ENCODE measurements at places on chromosomes 4 and X.
A peak's percentile ranks its signal among the peaks of the same experiment; 100 is the strongest.

GRCh38 chr4:132101526-132101925 lies 1047.6 kb upstream of the PCDH10 start:
- DNase-seq = no peak

DNA sequence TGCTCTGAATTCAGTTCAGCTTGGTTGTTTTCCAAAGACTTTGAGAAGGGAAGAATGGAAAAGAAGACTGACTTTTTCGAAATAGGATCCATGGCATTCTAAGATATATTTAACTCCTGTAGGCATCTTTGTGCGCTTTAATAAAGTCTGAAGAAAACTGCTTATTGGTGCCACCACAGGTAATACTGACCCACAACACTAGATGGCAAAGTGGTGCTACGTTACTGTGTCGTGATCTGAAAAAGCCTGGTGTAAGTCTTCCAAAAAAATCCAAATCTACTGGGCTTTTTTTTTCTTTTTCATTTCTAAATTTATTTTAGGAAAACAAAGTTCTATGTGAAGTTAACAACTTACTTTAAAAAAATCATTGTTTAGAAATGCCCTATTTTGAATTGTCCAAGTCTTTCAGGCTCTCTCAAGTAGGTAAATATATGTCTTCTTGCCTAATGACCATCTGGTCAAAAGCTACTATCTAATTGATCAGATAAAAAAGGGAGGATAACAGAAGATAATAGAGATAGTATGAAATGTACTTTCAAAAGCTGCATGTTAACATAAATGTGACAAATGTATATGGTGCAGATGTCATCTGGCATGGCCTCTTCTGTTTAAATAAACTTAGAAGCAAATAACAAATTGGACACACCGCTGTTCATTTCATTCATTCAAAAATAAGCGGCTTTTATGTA lies 47.0 kb upstream of the MID1IP1 start:
- DNase-seq = peak; percentile 43

DNA sequence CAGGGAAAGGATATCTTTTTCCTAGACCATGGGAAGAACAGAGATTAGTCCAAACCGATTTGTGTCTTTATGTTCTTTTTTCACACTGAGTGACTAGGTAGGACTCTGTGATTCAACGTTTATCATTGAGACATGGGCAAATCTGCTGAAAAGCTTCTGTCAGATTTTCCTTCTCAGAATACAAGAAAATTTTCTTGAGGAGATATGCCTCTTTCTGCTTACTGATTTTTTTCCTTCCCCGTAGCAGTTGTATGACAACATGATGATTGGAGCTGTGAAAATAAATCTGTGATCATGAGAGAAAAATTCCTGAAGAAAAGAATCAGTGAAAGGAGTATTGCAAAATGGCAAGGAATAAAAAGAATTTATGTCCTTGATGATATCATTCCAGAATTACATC lies 130.6 kb upstream of the FAT4 start:
- no peak for DNase-seq

- DNase-seq = no peak
These were observed 242.8 kb downstream of the EVC2 start for GRCh38 chr4:5465529-5465928.

GRCh38 chrX:153814591-153815315 lies 15.6 kb downstream of the PDZD4 start:
- no peak for DNase-seq

DNA sequence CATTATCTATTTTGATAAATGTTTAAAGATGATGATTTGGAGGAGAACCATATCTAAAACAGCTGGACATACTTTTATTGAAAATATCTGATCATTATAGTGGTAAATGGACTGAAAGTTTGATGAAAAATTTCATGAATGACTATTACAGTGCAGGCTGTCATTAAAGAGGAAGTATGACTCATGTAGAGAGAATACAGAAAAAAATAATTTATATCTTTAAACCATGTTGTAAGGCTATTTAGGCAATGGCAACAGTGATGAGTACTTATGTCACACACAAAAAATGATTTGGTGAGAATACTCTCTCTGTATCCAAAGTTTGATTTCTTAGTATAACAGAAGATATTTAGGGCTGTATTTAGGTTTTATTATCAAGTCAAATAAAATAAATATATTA lies 3.9 kb upstream of the GLRB start:
- DNase-seq = no peak

DNA sequence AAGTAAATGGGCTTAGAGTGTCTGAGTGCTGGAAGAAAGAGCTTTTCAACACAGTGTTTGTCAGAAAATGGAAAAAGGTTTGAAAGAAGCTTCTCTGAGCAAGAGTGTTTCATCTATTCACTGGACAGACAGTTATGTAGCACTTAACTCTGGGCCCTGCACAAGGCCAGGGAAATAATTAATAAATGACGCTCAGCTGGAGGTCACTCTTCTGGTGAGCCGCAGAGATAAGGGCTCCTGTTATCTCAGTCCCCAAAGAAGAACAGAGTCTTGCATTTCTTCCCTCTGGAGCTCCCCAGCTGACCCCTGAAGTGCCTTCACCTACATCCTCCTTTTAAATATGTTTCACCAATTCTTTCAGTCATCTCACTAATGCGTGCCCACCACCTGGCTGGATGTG lies 90.4 kb downstream of the SLC16A2 start:
- no peak for DNase-seq

DNA sequence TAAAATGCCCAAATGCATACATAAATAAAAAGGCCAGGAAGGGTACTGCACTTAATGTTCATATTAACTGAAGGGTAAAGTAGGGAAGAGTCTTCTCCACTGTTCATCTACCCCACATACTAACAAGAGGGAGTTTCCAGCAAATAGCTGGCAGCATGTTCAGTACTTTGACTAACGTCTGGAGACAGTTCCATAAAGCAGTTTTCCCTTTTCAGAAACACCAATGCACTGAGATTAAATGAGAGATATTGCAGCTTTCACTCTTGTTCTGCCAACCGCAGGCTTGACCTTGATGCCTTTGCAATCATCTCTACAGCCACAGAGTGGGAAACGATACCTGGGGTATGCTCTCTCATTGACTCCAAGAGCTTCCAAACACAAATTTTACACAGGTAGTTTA lies 2123.1 kb upstream of the TENM3 start:
- no peak for DNase-seq

DNA sequence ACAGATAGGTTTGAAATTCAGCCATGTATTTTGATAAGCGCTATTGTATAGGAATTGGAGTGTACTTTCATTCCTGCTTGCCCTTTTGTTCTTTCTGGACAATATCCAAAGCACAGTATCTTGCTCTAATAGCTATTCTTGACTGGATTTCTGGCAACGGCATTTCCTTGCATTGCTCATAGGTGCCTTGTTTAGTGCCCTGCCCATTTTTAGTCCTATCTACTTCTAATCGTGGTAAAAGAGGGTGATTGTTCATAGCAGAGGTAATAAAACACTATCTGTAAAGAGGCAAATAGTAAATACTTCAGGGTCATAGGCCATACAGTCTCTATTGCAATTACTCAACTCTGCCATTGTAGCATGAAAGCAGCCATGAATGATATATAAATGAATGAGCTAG lies 155.9 kb downstream of the IL1RAPL2 start:
- DNase-seq = no peak

DNA sequence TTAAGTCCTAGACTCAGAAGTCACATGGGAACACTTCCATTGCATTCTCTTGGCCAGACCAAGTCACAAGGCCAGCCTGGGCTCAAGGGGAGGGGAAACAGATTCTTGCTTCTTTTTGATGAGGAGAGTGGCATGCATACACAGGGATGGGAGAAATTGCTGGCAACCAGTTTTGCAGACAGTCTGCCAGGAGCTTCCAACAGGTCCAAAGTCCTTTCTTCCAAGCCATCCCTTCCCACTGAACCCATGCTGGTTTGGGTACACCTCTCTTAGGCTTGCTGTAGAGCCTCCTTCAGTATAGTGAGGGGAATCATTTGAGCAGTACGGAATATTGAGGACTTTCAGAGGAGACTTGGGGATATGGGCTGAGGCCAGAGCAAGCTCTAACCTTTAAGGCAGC lies 267.8 kb downstream of the BCOR start:
- no peak for DNase-seq

DNA sequence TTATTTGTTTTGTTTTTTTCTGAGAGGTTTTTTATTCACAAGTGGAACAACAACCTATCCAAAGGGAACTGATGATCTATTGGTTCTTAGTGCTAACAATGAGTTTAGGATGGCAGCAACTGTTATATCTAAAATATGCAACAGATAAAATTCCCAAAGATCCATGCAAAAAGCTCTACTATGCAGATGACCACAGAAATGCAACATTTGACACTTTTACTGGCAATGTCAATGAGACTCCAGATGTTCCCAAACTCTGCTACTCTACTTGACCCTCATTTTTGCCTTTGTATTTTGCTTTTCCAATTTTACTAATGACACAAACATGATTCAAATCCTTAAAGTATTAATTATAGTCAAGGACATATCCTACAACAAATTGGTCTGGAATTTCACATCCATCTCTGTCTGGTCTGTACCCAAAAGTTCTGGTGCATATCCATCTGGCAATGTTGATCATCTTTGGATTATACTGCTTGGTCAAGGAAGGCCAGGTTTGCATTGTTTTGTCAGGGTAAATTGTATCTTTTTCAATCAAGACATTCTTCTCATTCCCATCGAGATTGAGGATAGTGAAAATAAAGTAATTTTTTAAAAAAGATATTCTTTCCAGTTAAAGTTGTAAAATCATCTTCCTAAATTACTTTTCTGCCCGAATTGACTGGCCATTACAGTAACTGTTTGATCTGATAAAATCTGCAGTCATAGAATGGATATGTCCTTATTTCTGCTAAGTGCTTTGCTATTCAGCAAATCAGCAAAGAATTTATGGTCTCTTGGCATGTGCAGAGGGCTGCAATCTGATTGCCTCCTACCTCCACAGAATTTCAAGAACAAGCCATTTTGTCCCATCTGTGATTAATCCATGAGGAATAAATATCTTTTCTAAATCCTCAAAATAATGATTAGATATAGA lies 73.6 kb downstream of the FGFBP1 start:
- DNase-seq = no peak

DNA sequence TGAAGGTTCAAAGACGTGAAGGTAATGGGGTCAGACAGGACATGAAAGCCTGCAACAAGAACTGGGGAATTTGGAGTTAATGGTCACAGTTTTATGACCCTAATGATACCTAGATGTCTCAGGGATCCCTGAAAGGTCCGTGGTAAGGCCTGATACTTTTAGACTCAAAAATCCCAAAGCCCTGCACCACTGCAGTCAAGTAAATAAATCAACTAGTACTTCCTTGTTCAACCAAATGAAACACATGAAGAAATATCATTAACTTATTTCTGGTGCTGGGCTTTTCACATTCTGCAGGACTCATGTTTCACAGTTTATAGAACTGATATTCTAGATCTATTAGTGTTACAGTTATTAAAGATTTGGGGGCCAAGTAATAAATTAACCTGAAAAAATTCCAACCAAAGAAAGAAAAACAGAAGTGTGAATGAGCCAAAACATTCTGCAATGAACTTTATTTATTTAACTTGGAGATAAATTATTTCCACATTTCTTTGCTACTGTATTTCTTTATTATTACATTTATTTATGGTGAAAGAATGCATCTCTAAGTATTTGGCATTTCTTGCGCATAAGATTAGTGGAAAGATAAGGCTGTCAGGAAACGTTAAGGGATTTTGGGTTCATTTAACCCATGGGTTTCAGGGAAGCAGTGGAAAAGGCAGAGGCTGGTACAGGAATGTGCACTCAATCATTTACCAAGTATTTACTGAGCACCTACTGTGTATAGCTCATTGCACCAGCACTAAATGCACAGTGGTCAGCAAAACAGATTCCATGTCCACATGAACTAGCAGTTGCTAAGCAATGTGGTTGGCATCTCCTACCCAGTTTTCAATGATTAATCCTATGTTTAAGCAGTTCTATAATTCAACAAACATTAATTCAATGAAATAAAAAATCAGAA lies 8.7 kb downstream of the WDFY3 start:
- no peak for DNase-seq

- no peak for DNase-seq
These were observed 12.1 kb downstream of the ASB5 start for GRCh38 chr4:176256921-176257320.
